ENCODE measurements at places on chromosomes 12 and 14.

DNA sequence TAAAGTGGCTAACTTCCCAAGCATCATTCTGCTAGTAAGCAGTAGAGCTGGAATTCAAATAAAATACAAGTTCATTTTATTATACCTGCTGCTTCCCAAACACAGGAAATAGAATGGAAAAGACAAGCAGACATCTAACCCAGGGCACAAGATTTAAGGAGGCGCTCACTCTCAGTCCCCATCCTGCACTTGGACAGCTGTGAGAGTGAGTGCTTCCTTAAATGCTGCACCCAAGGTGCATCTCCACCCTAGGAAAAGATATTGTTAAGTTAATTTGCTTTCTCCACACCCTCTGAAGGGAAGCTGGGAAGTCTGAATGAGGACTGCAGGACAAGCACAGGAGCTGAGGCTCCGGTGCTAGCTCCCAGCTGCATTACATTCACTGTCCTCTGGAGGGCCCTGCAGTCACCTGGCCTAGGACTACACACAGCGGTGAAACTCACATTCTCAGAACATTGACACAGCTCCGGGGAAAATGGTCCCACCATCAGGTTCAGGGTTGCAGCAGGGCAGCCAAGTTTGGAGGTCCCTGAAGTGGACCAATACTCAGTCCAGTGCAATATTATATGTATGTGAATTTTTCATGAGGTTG lies 14.2 kb downstream of the HEBP1 start:
- DNase-seq: no peak

- no peak for DNase-seq
These were observed 53.9 kb upstream of the STRN3 start for GRCh38 chr14:31080056-31080455.

- no peak for DNase-seq
These were observed 4.3 kb upstream of the ABCD2 start for GRCh38 chr12:39623919-39624318.

- DNase-seq: no peak
These were observed 55.2 kb downstream of the RASSF3 start for GRCh38 chr12:64665514-64665913.

GRCh38 chr12:99253068-99253467 lies 394.5 kb upstream of the GARIN6 start:
- DNase-seq: no peak

DNA sequence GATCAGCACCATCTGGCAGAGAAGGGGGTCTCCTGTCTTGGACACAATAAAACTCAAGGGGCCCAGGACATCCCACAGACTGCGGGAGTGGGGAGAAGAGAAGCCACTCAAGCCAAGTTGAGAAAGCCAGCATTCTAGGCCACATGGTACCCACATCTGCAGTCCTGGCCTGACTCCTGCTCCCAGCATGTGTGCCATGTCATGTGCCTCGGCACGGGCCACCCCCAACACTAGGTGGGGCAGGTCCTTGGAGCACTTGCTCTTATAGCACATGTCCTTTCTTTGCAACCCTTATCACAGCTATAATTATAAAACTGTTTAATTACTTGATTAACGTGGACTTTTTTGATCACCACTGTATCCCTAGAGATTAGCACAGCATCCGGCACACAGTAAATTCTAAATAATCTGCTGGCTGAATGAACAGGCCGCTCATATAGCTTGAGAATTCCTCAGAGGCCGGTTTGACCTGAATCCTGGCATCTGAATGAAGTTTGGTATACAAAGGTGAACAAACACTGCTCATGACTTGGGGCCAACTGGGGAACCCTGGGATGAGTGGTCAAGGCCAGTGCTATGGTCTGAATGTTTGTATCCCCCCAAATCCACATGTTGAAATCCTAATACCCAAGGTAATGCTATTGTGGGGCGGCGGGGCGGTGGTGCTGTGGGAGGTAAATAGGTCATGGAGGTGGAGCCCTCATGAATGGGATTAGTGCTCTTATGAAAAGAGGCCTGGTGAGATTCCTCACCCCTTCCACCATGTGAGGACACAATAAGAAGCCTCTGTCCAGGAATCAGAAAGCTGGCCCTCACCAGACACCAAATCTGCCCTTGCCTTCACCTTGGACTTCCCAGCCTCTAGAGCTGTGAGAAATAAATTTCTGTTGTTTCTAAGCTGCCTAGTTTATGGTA lies 6.6 kb downstream of the NCKAP5L start:
- no peak for DNase-seq

DNA sequence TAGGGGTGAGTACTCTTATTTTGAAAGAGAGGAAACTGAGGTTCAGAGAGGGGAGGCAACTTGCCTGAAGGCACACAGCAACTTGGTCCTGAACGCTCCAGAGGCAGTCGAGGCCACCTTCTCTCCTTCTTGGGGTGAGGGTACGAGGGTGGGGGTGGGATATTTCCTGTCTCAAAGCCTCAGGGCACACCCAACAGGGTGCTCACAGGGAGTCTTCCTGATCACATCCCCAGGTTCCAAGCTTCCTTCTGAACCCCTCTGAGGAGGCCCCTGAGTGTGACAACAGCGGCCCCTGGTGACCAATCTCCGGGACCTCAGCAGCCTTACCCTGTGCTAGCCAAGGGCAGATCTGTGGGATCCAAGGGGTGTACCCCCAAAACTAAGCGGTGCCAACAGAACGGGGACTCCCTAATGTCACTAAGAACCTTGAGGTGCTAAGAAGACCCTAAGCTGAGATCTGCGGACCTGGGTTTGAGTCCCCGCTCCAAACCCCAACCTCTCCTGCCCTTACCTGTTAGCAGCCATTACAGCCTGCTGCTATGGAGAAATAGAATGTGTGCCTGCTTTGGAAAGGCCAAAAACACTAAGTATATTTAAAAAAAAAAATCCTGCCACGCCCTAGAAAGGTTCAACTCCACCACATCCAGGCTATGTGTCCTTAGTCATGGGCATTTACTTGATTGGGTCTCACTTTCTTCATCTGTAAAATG lies 57.9 kb downstream of the TRPV4 start:
- DNase-seq: peak; percentile 39

DNA sequence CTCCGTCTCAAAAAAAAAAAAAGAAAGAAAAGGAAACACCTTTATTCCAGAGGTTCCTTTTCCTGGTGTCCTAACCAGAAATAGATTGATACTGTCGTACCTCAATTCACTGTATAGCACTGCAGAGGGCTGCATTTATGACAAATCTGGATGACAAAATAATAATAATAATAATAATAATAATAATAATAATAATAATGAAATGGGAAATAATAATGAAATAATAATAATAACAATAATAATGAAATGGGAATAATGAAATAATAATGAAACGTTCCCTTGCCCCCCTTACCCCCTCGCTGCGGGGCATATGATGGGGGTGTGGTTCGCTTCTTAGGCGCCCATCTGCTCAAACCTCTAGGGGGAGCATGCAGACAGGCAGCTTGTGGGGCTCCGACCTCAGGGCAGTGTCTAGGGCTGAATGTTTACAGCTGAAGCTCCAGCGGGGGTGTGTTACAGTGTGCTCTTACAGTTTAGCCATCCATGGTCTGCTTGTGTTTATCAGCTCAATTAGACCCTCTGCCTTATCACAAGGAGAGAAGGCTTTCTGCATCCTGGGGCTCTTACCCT lies 1088.3 kb upstream of the SEL1L start:
- DNase-seq: no peak

GRCh38 chr12:39868328-39868725 lies 237.6 kb downstream of the SLC2A13 start:
- no peak for DNase-seq

DNA sequence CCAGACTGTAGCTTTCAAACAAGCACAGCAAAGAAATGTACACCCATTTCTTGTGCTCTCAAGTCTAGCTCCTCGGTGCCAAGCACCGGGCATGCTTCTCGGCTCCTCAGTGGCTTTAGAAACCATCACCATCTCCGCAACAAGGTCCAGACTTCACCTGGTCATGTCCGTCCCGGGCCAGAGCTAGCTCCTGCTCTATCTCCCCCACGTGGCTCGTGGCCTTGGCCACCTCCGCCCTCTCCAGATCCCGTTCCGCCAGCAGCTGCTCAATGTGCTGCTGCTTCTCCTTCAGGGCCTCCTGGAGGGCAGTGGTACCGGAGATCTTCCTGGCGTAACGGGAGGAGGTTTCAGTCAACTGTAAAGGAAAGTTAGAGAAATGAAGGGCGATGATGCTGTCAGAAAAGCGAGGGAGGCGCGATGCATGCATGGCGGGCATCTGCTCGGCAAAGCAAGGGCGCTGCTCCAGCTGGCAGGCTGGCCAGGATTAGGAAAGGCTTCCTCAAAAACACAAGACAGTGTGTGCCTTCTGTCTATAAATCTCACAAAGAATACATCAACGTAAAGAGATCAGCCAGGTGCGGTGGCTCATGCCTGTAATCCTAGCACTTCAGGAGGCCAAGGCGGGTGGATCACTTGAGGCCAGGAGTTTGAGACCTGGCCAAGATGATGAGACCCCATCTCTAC lies 67.4 kb downstream of the CLIP1 start:
- DNase-seq: no peak

GRCh38 chr12:51992246-51992645 lies 14.5 kb upstream of the TAMALIN start:
- no peak for DNase-seq

GRCh38 chr14:103846543-103847450 lies 578 bp downstream of the PPP1R13B start:
- no peak for DNase-seq

DNA sequence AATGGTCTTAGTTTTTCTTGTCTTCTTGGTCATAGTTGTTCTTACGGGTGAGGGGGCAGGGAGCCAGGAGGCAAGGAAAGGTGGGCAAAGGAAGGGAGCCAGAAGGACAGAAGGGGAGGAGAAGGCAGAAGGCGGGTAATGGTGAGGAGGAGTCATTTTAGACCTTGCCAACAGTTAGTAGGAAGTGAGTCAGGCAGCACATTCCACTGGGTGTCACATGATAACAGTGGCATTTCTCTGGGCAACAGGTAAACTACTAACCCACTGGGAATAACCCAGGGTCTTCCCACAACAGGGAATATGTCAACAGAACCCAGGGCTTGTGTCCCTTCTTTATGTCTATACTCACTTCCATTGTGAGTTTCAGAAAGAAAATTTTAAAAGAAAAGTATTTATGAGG lies 127.6 kb downstream of the SLC8A3 start:
- no peak for DNase-seq

- no peak for DNase-seq
These were observed 62.8 kb downstream of the ANO4 start for GRCh38 chr12:100857418-100857817.

DNA sequence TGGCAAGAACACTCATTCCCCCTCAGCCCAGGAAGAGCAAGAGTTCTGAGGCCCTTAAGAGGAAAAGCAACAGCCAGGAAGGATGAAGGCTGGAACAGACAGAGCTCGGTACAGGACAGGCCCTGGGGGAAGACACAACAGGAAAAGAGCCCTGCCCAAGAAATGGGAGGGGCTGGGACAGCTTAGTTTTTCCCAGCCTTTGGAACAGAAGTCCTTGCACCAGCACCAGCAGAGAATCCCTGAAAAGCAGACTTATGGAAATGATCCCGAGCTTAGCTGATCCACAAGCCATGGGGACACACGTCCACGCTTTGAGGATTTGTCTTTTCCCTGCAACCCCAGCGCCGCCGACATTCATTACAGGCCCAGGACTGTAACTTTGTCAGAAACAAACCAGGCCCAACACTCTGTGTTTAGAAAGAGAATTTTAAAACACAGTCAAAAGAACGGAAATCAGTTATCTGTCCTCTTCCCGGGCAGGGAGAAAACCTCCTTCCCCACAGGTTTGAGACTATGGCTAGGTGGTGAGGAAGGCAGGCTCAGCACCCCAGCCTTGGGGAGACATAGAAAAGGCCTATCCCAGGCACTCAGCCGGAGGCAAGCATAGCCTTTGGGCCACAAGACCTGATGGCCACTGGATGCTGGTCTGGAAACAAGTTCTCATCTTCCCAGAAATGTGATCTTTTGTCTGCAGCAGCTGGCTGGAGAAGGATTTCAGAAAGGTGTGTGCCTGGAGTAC lies 4.0 kb upstream of the AVIL start:
- DNase-seq: no peak

GRCh38 chr14:94407906-94408305 lies 19.5 kb upstream of the SERPINA1 start:
- no peak for DNase-seq

DNA sequence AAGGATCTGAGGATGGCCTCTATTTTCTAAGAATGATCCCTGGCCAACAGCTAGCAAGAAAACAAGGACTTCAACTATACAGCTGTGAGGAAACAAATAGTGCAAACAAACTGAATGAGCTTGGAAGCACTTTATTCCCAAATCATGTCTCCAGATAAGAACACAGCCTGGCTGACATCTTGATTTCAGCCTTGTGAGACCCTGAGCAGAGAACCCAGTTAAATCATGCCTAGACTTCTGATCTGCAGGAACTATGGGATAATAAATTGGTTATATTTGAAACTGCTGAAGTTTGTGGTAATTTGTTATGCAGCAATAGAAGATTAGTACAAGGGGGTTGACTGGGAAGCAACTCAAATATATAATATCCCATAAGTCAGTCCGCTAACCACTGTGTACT lies 183.9 kb upstream of the BMP4 start:
- no peak for DNase-seq

GRCh38 chr14:96126783-96127271 lies 77.8 kb upstream of the BDKRB2 start:
- DNase-seq: no peak

DNA sequence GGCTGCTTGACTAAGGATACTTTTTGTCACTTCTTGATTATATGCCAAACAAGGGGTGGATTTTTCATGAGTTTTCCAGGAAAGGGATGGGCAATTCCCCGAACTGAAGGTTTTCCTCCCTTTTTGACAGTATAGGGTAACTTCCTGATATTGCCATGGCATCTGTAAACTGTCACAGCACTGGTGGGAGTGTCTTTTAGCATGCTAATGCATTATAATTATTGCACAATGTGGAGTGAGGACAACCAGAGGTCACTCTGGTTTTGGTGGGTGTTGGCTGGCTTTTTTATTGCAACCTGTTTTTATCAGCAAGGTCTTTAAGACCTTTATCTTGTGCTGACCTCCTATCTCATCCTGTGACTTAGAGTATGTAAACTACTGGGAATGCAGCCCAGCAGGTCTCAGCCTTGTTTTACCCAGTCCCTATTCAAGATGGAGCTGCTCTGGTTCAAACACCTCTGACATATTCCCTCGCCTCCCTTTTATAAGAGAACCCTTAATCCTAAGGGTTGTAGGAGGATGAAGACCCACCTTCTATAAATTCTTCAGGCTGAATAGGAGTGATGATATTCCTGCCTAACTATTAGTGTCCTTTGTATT lies 471.2 kb downstream of the ATP23 start:
- DNase-seq: no peak

- DNase-seq: no peak
These were observed 4.0 kb downstream of the FBXL14 start for GRCh38 chr12:1590221-1590979.

Measured in stimulated activated CD8-positive, alpha-beta memory T cell treated with anti-CD3 and anti-CD28 coated beads, Interleukin-4, amount 100 ng/mL, for 1 hour (primary cell).